ENCODE measurements at places on chromosomes 11 and 22. TPM values are rescaled to one million over a fixed set of nuclear protein-coding genes. Genes with fewer than 3 reads are reported as not detected.

DNA sequence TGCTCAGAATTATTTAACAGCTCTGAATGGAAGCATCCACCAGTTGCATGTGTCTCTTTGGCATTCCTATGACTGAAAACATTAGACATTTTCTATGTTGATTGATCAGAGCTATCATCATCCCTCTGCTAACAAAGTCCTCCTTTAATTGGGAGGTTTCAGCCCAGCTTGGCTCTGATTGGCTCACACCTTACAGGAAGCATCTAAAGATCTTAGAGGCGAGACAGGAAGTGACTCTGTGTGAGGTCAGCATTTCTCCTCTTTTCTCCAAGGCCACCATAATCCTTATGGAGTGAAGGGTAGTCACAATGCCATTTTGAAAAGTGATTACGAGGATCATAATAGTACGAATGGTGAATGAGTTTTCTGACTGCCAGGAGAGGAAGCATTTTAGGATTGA lies 260.8 kb downstream of the MIAT start:
- no peak for DNase-seq

The EXPH5 gene
- 0.65 TPM for polyA plus RNA-seq

DNA sequence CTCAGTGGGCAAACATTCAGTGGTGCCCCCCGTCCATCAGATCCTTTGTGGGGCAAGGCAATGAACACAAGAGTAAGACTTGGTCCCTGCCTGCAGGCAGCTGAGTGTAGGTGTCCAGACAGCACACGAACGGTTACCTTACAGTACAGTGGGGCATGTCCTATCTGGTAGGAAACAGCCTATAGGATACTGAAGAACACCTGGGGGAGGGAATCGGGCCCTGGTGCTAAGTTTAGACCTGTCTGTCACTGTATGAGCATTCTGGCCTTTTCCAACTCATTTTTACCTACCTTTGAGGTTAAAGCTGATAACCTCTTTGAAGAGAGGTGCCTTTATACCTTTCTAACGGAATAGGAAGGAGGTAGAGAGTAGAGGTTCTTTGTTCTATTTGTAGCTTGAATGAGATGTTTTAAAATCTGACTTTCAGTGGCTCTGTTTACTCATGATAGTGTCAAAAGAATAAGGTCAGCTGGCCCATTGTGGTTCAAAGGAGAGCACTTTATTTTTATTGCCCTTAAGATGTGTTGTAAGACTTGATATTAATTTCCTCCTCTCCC lies 8.9 kb downstream of the ZNRF3 start:
- DNase-seq: no peak

- DNase-seq: no peak
These were observed 560 bp downstream of the TBX1 start for GRCh38 chr22:19760951-19761724.

The AP1B1 gene
- 28.6 TPM for polyA plus RNA-seq

DNA sequence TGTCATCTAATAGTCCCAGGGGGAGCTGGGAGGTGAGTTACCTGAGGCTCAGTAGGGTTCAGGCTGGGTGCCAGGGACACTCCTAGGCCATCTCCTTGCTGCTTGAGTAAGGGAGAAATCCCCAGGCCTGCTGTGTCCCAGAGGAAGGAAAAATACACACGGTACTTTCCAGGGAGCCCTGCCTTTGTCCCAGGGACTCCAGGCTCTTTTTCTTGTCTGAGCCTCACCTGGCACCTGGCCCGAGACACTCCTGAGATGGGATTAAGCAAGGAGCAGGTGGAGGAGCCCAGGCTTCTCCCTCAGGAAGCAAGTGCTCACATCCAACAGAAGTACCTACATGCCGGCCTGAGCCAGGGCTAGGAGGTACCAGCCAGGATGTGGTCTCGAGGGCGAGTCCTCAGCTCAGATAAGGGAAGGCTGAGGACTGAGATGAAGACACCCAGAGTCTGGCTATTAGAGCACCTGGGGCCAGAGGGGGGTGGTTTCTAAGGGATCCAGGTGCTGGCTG lies 899 bp upstream of the KLHDC7B start:
- no peak for DNase-seq
